Stimulated activated CD8-positive, alpha-beta memory T cell treated with anti-CD3 and anti-CD28 coated beads, Interleukin-4, amount 100 ng/mL, for 48 hours (primary cell): ENCODE measurements at places on chromosomes 2 and 18.

DNA sequence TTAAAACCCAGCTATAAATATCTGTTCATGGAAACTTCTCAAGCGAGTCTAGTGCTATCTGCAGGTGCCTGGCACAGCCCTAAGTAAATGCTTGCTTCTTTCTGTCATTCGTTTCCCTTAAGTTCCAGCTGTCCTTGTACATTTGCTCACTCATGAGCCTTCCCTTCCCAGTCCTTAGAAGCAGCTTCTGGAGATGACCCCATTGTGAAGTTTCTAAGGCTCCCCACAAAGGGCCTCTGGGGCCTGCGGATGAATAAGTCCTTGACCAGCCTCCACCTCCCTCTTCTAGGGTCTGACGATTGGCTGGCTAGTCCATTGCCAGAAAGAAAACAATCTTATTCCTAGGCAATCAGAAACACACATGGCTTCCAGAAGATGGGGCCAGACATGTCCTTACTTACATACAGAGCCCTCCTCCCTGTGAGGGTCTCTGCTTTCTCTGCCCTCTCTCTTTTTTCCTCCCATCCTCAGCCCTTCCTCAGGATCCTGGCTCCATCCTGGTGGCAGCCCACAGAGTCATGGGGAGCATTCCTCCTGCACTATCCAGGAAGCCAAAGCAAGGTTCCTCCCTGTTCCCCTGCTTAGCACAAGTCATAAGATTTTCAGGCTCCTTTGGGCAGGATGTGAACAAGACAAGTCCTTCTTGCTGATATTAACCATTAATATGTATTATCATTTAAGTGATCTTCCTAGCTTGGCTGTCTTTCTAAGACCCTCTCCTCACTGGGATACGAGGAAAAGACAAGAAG is 87.3 kb downstream of the TNFRSF11A start:
- DNase-seq = no peak

DNA sequence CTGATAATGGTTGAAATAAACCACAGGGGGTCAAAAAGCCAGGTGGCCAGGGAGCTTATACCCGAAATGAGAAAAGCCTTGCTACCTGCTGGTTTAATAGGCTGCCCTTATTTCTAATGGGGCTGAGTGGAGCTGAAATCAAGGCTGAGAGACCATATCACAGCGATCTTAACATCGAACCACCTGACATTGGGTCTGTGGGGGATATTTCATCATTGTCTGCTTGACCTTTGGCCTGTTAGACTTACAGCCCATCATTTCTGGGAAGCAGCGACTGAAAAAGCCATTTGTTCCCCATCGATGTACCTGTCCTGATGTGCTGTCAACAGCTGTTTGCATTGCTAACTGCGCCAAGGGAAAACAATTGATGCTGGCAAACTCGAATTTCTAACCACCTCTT is 199.7 kb upstream of the SLC14A2 start:
- DNase-seq = no peak

- no peak for DNase-seq
Observed at GRCh38 chr2:145026456-145027455, 506.8 kb upstream of the ZEB2 start.

DNA sequence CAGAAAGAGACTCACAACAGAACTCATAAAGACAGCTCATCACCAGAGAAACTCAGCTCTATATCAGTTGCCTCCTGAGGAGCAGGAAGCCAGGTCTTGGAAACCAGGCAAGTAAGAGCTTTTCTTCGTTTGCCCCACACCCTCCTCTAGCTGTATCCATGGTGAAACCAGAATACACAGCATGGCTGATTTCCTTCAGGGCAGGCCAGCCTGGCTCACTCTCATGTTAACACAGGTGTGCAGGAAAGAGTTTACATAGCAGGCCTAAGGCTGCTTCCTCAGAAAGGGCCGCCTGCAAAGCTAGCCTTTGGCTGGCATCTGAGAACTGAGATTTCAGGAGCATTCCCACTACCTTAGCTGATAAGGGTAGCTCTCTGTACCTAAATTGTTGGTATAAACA is 65.7 kb downstream of the KLHL14 start:
- no peak for DNase-seq

DNA sequence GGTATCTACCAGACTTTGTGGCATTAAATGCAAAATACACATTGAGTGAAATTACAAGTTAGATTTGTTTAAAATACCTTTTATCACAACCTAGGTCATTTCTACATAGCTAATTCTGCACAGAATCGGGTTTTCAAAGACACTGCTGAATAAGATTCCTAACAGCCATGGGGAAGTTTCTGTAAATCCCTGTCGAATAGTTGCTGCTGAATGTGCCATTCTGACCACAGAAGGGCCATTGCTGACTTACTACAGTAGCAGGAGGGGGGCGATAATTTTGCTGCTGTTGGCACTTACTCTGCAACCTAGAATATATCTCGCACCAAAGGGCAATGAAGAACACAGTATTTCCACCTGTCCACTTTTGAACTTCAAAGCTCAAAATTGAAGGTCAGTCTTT is 232.8 kb downstream of the TCF4 start:
- DNase-seq = no peak

- no peak for DNase-seq
Observed at GRCh38 chr18:42326752-42327151, 371.7 kb downstream of the PIK3C3 start.

DNA sequence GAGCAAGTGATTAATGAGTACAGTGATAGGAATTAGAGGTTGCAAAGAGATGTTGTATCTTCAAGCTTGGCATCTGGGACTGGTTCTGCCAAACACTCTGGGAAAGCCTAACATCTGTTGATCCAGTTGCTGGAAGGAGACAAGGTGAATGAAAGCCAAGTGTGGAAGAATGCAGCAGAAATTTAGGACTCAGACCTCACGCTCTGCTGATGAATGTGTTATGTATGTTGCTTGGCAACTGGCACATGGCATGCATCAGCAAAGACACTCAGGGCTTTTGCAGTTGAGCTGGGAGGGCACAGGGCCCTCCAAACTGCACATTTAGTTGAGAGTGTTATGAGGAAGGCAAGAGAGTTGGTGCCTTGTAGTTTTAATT is 105.5 kb downstream of the COLEC12 start:
- no peak for DNase-seq

DNA sequence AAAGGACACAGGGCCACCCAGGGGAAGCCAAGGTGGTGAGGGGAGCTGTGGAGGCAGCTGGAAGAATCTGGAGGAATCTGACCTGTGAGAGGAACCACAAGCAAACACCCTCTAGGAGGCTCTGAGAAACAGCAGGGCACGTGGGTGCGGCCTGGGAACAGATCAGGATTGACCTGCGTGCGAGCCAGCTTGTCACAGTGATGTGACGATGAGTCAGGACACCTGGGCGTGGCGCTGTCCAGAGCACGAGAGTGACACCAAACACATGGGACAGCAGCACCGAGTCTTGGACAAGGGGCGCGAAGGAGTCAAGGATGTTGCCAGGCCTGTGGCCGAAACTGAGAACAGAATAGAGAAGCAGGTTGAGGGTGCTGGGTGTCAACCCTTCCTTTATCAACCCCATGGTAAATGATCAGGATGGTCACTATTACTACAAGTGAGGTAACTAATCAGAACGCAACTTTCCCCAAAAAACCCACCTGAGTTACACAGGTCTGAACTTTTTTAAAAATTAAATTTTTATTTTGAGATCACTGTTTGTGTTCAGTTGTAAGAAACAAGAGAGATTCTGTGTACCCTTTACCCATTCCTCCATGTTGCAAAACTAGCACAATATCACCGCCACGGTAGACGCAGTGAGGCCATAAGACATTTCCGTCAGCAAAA is 637 bp upstream of the SFT2D3 start:
- DNase-seq = peak; percentile 51

- DNase-seq = no peak
Observed at GRCh38 chr2:235078182-235078581, 126.4 kb downstream of the SH3BP4 start.

DNA sequence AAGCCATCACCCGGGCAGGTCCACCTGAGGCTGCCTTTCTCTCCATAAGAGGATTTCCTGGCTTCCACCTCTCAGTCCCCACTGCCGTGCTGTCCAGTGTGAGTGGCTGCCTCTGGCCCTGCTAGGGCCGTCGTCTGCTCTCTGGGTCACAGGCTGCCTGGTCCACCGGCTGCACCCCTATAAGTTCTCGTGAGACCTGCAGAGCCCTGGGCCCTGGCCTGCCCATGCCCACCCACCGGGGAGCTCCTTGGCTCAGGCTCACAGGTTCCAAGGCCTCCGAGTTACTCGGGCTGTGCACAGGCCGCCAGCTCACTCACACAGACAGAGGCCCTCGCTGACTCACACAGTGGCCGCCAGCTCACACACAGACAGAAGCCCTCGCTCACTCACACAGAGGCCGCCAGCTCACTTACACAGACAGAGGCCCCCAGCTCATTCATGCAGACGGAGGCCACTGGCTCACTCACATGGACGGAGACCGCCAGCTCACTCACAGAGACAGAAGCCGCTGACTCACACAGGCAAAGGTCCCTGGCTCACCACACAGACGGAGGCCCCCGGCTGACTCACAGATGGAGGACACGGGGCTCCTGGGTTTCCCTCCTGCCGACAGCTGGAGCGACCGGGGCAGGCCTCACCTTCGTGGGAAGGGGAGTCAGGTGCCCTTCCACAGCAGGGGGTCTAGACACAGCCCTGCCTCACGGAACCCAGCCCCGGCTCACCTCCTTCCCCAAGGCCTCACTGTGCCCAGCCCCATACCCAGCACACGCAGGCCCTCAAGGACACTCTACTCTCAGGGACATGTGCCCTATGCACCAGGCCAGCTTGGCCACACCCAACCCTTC is 334.1 kb upstream of the MYT1L start:
- DNase-seq = no peak

- DNase-seq = no peak
Observed at GRCh38 chr18:66867653-66868052, 263.8 kb upstream of the CDH19 start.

- DNase-seq = no peak
Observed at GRCh38 chr2:112095681-112096080, 40.6 kb downstream of the TMEM87B start.

- DNase-seq = no peak
Observed at GRCh38 chr2:67773851-67774250, 289.0 kb downstream of the C1D start.

- DNase-seq = peak; percentile 5
Observed at GRCh38 chr18:48826271-48826670, 124.5 kb downstream of the SMAD7 start.

- no peak for DNase-seq
Observed at GRCh38 chr2:86331384-86331783, 6.0 kb downstream of the REEP1 start.

DNA sequence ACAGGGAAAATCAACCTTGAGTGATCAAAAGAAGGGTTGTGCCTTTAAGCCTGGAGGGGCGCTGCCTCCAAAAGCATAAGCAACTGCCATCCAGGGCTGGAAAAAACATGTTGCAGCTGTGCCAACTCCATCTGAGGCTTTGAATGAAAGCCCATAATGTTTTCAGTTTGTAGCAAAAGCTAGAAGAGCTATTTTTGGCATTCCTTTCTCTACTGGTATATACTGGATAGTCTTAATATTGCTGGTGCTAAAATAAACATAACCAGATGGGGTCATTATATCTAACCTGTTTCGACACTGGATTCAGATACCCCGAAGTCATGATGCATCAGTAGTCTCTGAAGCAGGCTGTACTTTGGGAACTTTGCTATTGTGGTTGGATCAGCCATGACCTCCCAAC is 25.1 kb downstream of the ANXA4 start:
- DNase-seq = no peak

DNA sequence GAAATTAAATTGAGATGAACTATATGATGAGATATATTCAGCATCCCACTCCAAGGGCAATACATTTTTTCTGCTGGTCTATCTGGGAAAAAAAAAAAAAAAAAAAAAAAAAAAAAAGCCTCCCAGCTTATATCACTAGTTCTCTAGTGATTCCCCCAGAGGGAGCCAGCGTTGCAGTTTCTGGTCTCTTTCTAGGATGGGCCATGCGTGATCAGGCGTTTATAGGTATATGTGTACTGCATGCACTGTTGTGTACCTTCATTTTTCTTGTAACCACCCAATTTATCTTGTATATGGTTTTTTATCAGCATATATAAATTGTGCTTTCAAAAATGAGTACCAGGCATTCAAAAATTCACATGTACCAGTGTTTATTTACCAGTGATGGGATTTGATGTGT is 35.1 kb downstream of the DCDC2C start:
- DNase-seq = no peak

GRCh38 chr2:214135966-214136365 is 274.9 kb upstream of the VWC2L start:
- no peak for DNase-seq

- no peak for DNase-seq
Observed at GRCh38 chr2:105888625-105889024, 143.9 kb downstream of the NCK2 start.

DNA sequence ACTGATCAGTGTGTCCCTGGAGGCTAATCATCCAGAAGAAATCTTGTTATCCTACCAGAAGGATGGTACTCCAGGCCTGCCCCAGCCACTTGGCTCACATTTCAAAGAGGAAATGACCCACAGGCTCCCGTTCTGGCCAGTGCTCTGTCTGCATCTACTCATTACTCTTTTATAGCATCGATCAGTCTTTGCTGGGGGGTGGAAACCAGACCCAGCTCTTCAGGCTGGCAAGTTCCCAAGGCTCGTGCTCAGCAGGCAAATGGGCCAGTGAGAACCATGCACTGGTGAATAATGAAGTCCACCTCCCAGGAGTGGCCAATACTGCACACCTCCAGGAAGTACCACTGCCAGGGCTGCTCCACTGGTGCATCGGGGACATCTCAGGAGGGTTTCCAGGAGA is 38.8 kb downstream of the DNER start:
- no peak for DNase-seq

DNA sequence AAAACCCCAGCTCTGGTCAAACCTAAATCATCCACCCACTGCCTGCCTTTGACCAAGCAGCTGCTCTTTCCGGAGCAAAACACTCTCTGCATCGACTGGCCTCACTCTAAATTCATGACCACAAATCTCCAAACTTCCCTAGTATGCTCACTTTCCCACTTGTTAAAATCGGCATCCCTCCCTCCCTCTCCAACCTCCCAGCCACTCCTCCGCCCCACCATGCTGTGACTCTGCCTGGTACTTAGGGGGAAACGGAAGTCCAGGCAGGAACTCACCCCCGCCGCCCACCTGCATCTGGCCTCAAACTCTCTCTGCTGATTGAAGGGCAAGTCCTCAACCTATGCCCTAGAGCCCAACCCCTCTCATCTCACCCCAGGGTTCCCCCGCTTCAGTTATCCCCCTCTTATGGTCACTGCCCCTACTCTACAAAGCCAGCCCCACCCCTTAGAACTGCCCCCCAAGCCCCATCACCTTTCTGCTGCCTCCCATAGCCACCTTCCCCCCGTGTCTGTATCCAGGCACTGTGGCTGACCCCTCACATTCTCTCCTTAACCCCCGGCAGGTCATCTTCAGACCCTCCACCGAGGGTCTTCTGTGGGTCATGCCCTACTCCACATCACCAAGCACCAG is 3.8 kb upstream of the ADRA2B start:
- no peak for DNase-seq

- DNase-seq = peak; percentile 18
Observed at GRCh38 chr2:25380586-25381375, 39.1 kb upstream of the DNMT3A start.

GRCh38 chr18:29383311-29384273 is 1206.7 kb upstream of the CDH2 start:
- DNase-seq = no peak

GRCh38 chr18:21702602-21703001 is 2.0 kb downstream of the ABHD3 start:
- DNase-seq = no peak

- DNase-seq = no peak
Observed at GRCh38 chr18:78603102-78603983, 376.3 kb upstream of the SALL3 start.

- DNase-seq = no peak
Observed at GRCh38 chr2:207260947-207261346, 95.2 kb upstream of the KLF7 start.
